ENCODE measurements at places on chromosomes 3 and 15.

GRCh38 chr3:42491881-42492507 lies 10.4 kb upstream of the VIPR1 start:
- DNase-seq = peak; percentile 62

DNA sequence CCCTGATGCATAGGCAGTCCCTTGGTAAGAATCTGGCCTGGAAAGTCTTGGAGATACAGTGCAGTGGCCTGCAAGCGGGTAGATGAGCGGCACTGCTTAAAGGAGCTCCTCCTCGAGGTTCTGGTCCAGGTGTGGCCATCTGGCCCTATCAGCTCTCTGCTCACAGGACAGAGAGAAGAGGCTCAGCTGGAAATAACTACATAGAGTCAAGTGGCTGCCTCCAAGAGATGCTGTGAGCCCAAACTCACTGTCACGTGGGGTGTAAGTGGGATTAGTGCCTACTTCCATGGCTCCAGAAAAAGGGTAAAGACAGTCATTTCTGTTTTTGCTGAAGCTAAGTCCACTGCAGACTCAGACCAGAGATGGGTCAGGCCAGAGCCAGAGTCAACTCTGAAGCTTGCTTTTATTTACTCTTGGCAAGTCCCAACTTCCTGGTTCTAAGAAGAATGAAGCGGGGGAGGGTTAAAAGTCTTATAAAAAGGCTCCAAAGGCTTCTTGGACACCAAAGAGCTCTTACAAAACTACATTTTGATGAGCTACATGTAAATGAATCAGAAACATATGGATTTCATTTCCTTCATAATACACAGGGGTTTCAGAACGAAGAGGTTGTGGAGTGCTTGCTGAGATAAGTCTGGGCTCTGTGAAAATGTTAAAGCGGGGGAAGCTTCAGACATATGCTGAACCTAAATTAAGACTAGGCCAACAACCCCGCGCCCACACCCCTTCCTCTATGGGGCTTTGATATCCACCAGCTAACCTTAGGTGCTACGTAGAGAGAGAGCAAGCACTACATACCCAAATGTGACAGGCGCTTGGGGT lies 77.1 kb downstream of the PDZRN3 start:
- no peak for DNase-seq

DNA sequence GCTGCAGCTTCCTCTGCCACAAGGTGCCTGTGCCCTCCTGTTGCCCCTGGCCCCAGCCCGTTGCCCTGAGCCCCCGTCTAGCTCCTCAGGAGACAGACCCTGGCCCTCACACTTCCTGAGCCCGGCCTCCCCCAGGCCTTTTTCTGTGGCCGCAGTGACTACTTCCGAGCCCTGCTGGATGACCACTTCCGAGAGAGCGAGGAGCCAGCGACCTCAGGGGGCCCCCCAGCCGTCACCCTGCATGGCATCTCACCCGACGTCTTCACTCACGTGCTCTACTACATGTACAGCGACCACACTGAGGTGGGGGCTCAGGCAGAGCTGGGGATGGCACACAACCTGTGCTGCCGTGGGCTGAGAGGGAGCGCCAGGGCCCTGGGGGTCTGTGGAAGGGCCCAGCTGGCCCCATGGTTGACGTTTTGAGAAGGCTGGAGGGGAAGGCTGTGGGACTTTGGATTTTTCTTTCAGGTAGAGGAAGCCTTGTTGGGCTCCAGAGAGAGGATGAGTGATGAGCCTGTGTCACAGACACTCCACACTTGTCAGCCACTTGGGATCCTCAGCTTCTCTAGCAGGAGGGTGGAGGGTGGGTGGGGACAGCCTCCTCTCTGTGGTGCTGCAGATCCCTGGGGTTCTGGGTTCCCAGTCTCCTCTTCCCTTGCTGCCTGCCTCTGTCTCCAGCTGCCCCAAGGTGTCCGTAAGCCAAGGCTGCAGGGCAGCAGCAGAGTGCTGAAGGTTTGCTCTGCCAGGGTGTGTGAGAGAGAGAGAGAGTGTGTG lies 5.0 kb downstream of the ABTB1 start:
- DNase-seq = no peak

DNA sequence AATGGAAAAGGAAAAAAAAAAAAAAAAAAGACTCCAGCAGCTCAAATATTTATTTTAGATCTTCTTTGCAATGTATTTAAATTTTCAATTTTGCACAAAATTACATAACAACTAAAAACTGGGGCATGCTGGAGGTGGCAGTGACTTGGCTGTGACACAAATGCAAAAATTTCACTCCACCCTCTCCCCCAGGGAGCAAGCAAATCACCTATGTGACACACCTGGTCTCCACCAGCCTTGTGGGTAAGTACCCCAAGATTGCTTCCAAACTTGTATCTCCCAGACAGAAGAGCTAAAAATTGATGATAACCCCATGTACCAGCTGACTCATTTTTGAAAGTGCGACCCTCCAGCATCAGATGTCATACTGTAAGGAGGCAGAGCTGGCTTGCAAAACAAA lies 32.0 kb downstream of the UBE3A start:
- no peak for DNase-seq

- no peak for DNase-seq
Measured at GRCh38 chr3:37504583-37505357, 330.4 kb upstream of the LRRFIP2 start.

GRCh38 chr15:94972314-94972713 lies 741.0 kb downstream of the MCTP2 start:
- no peak for DNase-seq

DNA sequence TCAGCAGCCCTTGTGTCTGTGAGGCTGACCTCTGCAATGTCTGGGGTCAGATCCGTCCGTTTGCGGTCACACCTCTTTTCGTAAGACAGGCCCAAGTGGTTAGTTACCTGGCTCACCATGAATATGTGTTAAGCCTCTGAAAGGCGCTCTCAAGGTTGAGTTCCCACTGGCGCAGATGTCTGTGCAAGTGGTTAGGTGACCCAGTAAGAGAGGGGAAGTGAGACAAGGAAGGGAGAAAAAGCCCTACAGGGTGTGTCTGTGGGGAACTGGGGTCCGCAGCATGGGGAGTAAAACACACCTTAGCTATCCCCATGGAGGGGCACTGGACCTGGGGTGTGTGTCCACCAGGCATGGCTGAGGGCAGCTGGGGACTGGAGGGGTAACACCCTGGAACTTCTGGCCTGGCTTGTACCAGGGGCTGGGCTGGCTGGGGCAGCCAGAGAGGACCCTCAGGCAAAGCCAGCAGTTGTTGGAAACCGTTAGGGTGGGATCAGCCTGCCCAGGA lies 391.6 kb upstream of the PROK2 start:
- DNase-seq = no peak

- DNase-seq = no peak
Measured at GRCh38 chr15:69692342-69692741, 239.7 kb downstream of the RPLP1 start.

DNA sequence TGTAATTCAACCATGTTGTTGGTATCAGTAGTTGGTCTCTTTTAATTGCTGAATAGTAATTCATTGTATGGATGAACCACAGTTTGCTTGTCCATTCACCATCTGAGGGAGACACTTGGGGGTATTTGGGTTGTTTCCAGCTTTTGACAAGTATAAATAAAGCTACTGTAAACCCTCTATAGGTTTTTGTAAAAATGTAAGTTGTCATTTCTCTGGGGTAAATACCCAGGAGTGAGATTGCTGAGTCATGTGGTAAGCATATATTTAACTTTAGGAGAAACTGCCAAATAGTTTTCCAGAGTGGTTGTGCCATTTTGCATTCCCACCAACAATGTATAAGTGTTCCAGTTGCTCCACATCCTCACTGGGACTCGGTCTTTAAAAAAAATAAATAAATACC lies 15.4 kb upstream of the LHFPL4 start:
- DNase-seq = no peak

GRCh38 chr3:51581524-51581923 lies 43.0 kb downstream of the RAD54L2 start:
- DNase-seq = no peak

GRCh38 chr3:48739617-48739954 lies 22.6 kb upstream of the IP6K2 start:
- no peak for DNase-seq

- no peak for DNase-seq
Measured at GRCh38 chr15:31497838-31498237, 171.2 kb downstream of the KLF13 start.

DNA sequence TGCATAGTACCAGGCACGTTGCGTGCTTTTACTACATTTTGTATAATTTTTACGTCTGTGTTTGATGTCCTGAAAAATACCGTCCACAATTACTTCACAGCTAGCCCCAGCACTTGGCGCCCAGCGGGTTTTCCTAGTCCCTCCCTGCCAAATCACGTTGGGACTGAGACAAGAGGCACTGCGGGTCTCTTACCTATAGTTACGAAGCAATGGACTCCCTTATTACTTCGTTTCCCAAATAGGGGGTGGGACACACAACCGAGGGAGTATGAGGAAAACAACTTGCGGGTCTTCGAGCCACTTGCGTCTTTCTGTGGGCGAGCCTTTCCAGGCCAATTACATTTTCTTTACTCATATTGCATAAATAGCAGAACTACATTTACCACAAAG lies 620 bp upstream of the CMSS1 start:
- DNase-seq = peak; percentile 42

DNA sequence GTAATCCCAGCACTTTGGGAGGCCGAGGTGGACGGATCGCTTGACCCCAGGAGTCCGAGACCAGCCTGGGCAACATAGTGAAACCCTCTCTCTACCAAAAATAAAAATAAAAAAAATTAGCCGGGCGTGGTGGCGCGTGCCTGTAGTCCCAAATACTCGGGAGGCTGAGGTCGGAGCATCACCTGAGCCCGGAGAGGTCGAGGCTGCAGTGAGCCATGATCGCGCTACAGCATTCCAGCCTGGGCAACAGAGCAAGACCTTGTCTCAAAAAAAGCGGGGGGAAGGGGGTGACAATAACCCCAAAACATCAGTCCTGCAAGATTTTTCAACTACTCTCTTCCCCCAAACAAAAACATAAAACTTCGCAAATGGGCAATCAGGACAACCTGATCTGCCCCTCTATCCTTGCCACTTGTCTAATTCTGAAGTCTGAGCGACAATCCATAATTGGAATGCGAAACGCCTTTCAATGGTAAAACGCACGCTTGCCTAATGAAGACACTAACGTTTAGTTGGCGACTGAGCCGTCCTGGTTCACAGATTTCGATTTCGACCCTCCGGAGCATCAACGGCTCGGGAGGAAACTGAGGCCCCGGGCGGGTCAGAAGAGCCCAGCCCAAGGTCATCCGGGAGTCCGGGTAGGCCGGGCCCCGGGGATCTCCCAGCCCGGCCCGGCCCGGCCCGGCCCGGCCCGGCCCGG lies 868 bp downstream of the BTBD1 start:
- DNase-seq = no peak

DNA sequence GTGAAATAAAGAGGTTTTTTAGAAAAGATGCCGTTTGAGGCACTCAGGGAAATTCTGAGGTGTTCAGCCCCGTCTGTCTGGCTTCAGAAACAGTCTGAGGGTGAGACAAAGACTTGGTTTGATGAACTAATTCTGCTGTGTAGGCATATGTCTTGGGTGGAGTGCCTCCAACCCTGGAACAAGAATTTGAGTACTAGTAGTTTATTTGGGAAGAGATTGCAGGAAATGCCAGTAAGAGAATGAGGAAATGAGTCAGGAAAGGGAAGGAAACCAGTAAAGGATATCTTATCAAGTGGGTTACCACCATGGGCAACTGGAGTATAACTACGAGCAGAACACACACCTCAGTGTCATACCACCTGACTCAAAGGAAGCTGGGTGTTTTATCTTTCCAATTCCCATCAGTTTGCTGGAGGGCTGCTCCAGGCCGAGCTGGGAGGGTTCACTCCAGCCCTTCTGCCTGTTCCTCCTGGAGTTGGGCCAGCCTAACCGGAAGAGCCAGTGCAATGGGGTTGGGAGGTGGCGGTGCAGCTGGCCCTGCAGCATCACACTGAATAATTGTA lies 75.3 kb downstream of the TGFBR2 start:
- no peak for DNase-seq

- no peak for DNase-seq
Measured at GRCh38 chr3:71160785-71161546, 422.6 kb downstream of the FOXP1 start.

- DNase-seq = no peak
Measured at GRCh38 chr3:26624209-26624765, 1.7 kb downstream of the LRRC3B start.

- DNase-seq = no peak
Measured at GRCh38 chr3:60542995-60543394, 708.3 kb downstream of the FHIT start.

DNA sequence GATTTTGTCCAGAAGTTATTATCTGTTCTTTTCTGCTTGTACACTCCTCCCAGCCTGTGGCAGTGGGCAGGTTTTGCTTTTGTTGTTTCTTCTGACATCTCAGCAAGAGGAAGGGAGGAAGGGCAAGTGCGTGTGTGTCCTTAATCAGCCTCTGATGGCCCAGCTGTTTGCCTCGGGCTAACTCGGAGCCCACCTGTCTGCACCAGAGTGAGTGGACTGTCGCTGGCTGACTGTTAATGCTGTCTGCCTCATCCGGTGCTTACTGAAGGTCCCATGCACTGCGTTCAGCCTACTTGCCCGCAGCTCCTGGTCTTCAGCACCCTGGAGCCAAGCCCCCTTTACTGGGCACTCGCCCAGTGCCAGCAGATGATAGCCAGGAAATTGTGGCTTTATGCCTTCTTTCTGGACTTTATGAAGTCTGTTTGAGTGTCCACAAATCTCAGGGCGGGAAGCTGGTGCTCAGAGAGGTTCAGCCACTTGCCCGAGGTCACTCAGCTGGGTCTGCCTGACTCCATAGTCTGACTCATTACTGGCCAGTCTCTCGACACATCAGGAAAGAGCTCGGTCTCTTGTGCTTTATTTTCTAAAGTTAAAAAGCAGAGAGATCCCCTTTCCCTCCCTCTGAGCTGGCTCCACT lies 89.5 kb downstream of the CHRNA7 start:
- no peak for DNase-seq

DNA sequence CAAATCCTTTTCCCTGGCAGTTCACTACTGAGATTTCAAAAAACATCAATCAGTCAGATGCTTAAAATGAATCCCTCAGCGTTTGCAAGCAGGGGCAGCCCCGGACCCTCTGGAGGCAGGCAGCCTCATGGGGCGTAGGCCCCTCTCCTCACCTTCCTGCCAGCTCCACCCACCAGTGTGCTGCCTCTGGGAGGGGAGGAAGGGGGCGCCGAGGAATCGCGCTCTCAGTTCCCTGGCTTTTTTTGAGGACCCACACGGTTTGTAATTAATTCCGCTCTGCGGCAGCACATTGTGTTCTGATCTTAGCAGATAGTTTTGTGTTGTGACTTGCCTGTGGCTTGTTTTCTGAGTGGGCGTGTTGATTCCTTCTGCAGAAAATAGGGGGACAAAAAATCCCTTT lies 159.9 kb downstream of the KLF13 start:
- no peak for DNase-seq

GRCh38 chr15:84846269-84846668 lies 29.1 kb downstream of the ALPK3 start:
- DNase-seq = no peak
